Left lung (tissue), 14 donors: ENCODE measurements at places on chromosomes 5 and 9. TPM values are rescaled to one million over a fixed set of nuclear protein-coding genes. Genes with fewer than 3 reads are reported as not detected.

Gene CCDC187
- total RNA-seq = 2.6 TPM

Gene SLC6A18
- total RNA-seq = not detected

DNA sequence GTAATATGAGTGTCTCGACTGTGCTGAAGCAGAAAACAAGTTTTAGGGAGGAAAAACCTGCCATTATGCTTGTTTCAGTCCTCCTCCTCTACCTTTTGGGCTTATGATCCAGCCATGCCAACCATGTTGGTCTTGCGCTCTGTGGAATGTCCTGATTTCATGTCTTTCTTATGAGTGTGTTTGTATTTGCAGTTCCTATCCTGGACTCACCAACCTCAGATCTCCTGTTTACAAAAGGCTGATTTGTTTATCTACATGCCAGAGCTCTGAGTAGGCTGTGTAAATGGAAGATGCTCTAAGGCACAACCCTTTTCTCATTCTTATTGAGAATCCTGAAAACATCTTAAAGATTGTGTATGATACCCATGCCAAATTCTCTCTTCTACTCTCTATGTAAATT lies 138.6 kb downstream of the ARHGEF28 start:
- DNase-seq = no peak

GRCh38 chr9:111928359-111928720 lies 31.7 kb downstream of the UGCG start:
- no peak for DNase-seq

DNA sequence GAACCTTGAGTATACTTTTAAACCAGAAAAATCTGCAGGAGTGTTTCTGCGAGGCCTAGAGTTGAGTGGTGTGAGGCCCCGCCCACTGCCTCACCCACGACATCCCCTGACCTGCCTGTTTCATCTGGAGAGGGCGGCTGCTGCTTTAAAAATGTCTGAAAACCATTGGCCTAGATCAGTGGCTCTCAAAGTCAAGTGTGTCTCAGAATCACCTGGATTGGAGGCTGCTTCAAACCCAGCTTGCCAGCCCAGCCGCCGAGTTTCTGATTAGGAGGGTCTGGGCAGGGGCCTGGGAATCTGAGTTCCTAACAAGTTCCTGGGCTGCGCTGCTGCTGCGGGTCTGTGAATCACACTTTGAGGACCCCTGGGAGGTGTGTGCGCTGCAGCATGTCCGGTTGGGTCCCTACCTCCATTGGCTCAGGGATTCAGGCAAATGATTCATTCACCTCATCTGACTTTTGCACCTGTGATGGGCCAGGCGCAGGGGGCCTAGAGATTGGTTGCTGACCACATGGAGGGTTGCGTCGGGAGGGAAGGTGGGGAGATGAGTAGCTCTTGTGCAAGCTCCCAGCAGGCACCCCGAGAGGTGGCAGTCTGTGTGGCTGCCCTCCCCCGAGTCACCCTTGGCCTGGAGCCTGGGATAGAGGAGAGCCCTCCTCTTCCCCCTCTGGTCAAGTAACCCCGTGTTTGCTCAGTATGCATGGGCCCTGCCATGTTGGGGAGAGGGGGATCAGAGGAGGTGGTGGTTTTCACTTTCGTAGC lies 27.6 kb upstream of the HMCN2 start:
- no peak for DNase-seq

GRCh38 chr5:173191015-173191414 lies 44.0 kb downstream of the NKX2-5 start:
- DNase-seq = no peak

Gene ZNF658
- total RNA-seq = 4.4 TPM

DNA sequence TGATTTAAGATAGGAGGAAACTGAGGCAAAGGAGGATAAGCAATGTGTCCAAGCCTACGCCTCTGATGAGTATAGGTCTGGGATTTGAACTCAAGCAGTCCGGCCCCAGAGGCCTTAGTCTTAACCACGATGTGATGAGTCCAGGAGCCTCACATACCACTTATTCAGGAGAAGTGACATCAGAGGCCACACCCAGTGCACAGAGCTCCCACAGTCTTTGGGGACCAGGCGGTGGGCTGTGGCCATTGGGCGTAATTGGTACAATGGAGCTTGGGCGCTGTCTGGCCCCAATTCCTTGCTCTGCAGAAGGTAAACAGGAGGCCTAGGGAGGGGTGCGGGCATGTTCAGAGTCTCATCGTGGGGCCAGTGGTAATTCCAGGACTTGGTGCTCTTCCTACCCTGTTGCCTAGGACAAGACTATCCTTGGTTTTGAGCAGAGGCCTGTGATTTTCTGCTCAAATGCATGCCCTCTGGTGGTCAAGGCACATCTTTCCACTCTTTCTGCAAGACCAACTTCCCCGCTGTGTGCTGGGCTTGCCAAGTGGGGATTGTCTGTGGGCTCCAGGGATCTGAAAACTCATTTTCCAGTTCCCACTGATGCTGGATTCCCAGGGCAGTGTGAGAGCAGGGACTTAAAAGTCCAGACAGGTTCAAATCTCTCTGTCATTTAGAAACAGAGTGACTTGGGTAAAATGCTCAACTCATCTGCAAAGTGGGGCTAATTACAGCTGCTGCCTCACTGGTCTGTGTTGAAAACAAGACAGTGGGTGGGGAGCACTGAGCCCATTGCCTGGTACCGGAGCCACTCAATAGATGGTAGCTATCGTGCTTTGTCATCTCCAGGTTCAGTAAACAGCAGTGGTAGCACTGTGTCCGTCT lies 15.8 kb downstream of the NDST1 start:
- no peak for DNase-seq

Gene CATSPER3
- 0.42 TPM for total RNA-seq

GRCh38 chr5:68392617-68393016 lies 177.1 kb downstream of the PIK3R1 start:
- no peak for DNase-seq
